ENCODE measurements at places on chromosomes 11 and 22. TPM values are rescaled to one million over a fixed set of nuclear protein-coding genes. Genes with fewer than 3 reads are reported as not detected.
A peak's percentile ranks its signal among the peaks of the same experiment; 100 is the strongest.

- peak overlapping the region; percentile 60 for H3K27ac ChIP-seq
- DNase-seq, result peak; percentile 35
- H3K4me3 ChIP-seq, result peak overlapping the region; percentile 90
- peaks cover 36% of the 10 kb centered on the region for H3K4me1 ChIP-seq
- H3K36me3 ChIP-seq, result peaks cover 10% of the 10 kb centered on the region
Measured at GRCh38 chr22:31346733-31347250, 646 bp upstream of the PATZ1 start.

DNA sequence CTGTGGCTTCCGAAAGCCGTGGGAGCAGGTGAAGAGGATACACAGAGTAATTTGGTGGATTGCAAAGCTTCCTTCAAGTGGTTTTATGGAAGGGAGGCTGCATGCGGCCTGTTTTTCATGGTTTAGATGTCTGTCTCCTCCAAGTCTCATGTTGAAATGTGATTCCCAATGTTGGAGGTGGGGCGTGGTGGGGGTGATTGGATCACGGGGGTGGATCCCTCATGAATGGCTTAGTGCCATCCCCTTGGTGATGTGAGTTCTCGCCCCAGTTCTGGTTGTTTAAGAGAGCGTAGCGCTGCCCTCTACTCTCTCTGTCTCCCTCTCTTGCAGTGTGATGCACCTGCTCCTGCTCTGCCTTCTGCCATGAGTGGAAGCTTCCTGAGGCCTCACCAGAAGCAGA is 247.8 kb upstream of the B3GAT1 start:
- H3K36me3 ChIP-seq, result peaks cover 4% of the 10 kb centered on the region
- no peak overlapping the region for H3K4me3 ChIP-seq
- DNase-seq, result no peak
- peaks cover 7% of the 10 kb centered on the region for H3K4me1 ChIP-seq
- no peak overlapping the region for H3K27ac ChIP-seq

The TPBGL gene
- 0.07 TPM for total RNA-seq

DNA sequence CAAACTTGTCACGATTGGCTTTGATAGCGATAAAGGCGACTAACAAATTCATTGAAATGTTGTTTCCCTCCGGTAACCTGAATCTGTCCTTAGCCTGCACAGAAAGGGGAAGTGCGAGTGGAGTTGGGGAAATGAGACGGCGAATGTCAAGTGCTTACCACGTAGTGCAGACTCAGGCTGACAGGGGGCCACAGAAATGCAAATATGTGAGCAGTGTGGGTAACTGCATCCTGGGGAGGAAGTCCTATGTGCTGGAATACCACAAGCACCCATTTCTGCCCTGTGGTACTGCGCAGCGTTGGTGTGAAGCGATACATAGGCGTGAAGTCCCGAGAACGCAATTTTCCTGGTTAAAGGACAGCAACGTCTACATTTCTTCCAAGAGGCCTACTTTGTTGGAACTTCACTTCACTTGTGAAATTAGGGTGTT is 869 bp upstream of the EIF4ENIF1 start:
- peak overlapping the region; percentile 97 for H3K4me3 ChIP-seq
- H3K36me3 ChIP-seq, result peaks cover 15% of the 10 kb centered on the region
- H3K27me3 ChIP-seq, result no peaks in the 10 kb centered on the region
- H3K4me1 ChIP-seq, result peaks cover 63% of the 10 kb centered on the region
- H3K27ac ChIP-seq, result peak overlapping the region; percentile 98
- peak; percentile 53 for DNase-seq

GRCh38 chr11:9815486-9816136 is 151.7 kb downstream of the SWAP70 start:
- peaks cover 3% of the 10 kb centered on the region for H3K36me3 ChIP-seq
- no peak for DNase-seq
- no peak overlapping the region for H3K4me3 ChIP-seq
- no peak overlapping the region for H3K27ac ChIP-seq
- no peaks in the 10 kb centered on the region for H3K27me3 ChIP-seq
- no peaks in the 10 kb centered on the region for H3K4me1 ChIP-seq

The SAA1 gene
- not detected for total RNA-seq

The HORMAD2 gene
- 0.12 TPM for total RNA-seq

All from activated T-cell treated with anti-CD3 and anti-CD28 coated beads, Interleukin-2, amount 50 U/mL, for 72 hours (primary cell).